ENCODE measurements at places on chromosomes 2 and 18. TPM values are rescaled to one million over a fixed set of nuclear protein-coding genes. Genes with fewer than 3 reads are reported as not detected.

DNA sequence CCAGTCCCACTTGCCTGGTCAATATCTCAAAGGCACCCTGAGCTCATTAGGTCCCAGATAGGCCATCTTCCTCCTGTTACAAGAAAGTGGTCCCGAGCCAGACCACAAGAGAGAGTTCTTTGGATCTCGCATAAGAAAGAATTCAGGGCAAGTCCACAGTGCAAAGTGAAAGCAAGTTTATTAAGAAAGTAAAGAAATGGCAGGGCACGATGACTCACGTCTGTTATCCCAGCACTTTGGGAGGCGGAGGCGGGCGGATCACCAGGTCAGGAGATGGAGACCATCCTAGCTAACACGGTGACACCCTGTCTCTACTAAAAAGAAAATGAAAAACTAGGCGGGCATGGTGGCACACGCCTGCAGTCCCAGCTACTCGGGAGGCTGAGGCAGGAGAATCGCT is 10.8 kb upstream of the SMAD7 start:
- no peaks in the 10 kb centered on the region for H3K36me3 ChIP-seq
- no peak overlapping the region for H3K27ac ChIP-seq

DNA sequence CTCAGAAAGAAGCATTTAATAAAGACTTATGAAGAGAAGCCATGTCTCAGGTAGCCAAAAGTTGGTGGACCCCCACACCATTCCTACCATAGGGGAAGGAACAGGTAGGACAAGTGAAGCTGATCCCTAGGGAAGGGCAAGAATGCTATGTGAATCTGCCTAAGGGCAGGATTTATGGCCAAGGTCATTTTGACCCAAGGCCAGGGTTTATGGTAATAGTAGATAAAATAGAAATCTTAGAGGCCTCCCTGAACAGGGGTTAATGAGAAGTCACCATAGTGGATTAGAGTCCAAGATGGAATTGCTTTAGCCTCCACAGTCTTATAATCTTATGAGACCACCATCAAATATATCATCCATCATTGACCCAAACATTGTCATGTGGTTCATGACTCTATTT is 26.0 kb upstream of the UBE2F start:
- H3K27ac ChIP-seq: no peak overlapping the region
- no peaks in the 10 kb centered on the region for H3K36me3 ChIP-seq
- no peaks in the 10 kb centered on the region for H3K4me1 ChIP-seq
- H3K27me3 ChIP-seq: no peaks in the 10 kb centered on the region
- no peak overlapping the region for H3K4me3 ChIP-seq

- no peak overlapping the region for H3K27ac ChIP-seq
- no peak overlapping the region for H3K4me3 ChIP-seq
- no peaks in the 10 kb centered on the region for H3K4me1 ChIP-seq
- H3K36me3 ChIP-seq: no peaks in the 10 kb centered on the region
- DNase-seq: no peak
- no peaks in the 10 kb centered on the region for H3K27me3 ChIP-seq
Measured at GRCh38 chr2:203548887-203549286, 13.8 kb upstream of the RAPH1 start.

- no peaks in the 10 kb centered on the region for H3K27me3 ChIP-seq
- H3K27ac ChIP-seq: no peak overlapping the region
- H3K4me1 ChIP-seq: no peaks in the 10 kb centered on the region
- DNase-seq: no peak
Measured at GRCh38 chr2:199999166-199999565, 43.8 kb downstream of the MAIP1 start.

DNA sequence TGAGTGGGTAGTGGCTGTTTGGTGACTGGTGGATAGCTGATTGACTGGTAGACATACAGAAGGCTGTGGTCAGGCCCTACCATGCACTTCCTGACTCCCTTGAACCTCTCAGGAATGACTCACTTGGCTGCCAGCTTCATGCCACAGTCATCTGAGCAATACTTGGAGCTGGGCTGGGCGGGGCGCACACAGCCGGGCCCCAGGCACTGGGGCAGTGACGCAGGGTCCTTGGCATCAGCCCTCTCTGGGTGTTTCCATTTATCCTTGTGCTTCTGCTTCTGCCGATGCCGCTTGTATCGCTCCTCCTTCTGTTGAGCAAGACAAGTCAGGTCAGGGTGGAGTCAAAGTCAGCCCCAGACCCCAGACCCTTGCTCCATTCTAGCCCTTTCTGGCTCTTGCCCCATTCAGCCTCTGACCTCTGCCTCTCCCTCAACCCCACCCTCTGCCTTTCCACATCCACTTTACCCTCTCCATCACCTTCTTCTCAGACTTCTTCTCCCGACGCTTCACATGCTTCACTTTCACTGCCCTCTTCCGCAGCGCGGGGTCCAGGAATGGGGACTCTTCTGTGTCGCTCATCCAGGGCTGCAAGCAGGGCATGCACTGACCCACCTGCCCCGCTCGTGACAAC is 3.0 kb upstream of the MBD1 start:
- no peak overlapping the region for H3K4me3 ChIP-seq
- no peak overlapping the region for H3K27ac ChIP-seq
- H3K36me3 ChIP-seq: peaks cover 42% of the 10 kb centered on the region
- H3K27me3 ChIP-seq: no peaks in the 10 kb centered on the region

DNA sequence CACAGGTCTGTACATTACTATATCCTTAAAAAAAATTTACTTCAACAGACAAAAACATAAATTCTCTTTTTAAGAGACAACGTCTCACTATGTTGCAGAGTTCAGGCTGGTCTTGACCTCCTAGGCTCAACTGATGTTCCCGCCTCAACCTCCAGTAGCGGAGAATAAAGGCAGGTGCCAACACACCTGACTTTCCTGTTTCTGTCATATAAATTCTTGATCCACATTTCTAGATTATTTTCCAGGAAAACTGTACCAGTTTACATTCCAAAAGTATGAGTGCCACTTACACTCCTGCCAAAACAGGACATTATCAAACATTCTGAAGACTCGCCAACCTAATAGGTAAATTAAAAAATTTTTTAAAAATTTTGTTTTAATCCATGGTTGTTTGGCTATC is 48.6 kb downstream of the PUM2 start:
- no peaks in the 10 kb centered on the region for H3K36me3 ChIP-seq
- no peak overlapping the region for H3K27ac ChIP-seq
- H3K4me1 ChIP-seq: no peaks in the 10 kb centered on the region

- H3K4me1 ChIP-seq: no peaks in the 10 kb centered on the region
- no peaks in the 10 kb centered on the region for H3K36me3 ChIP-seq
- peak; percentile 15 for DNase-seq
- H3K4me3 ChIP-seq: no peak overlapping the region
- H3K27me3 ChIP-seq: no peaks in the 10 kb centered on the region
Measured at GRCh38 chr2:102615620-102616436, 3.5 kb upstream of the SLC9A2 start.

DNA sequence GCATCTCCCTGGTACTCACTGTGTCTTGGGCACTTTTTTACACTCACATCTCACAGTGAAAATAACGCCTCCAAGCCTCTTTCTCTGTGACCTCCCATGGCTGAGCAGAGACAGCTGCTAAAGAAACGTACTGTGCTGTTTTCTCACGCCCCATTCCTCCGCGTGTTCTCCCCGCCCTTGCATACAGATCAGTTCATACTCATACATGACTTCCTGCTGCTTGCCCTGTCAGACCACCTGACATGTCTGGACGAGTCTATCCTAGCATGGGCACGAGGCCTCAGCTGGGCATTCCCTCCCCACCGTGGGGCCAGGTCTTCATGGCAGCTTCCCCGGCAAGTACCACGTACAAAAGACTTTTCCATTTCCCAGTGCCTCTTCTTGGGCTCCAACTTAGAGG is 21.2 kb upstream of the IL1A start:
- no peaks in the 10 kb centered on the region for H3K36me3 ChIP-seq
- no peak overlapping the region for H3K4me3 ChIP-seq
- DNase-seq: no peak
- H3K4me1 ChIP-seq: no peaks in the 10 kb centered on the region
- H3K27me3 ChIP-seq: no peaks in the 10 kb centered on the region
- H3K27ac ChIP-seq: no peak overlapping the region

DNA sequence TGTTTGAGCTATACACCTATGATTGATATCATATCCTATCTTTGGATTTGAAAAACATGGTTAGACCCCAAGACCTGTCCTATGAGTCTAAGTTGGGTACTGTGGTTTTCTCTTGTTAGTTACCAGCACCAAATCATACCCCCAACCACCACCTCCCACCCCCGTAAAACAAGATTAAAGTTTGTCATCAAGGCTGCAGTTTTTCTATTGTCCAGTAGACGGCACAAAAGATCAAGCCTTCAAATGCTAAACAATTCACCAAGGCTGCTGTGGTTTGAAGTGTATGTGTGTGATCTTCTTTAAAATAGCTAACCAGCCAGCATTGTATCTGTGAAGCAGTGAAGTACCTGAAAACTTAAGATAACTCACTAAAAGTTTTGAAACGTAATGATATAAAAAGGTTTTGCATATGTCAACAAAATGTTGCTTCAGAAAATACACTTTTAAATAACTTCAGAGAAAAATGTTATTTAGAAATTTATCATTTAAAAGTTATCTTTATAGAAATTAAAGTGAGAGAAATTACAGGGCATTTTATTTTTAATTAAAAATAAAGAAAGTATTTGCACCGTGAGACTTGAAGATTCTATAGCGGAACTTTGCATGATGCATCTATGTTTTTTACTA is 5.8 kb upstream of the MEIS1 start:
- H3K27me3 ChIP-seq: no peaks in the 10 kb centered on the region
- no peak overlapping the region for H3K4me3 ChIP-seq
- H3K4me1 ChIP-seq: peaks cover 6% of the 10 kb centered on the region
- DNase-seq: peak; percentile 48
- no peak overlapping the region for H3K27ac ChIP-seq

GRCh38 chr18:57347784-57348183 is 4.6 kb upstream of the ST8SIA3 start:
- H3K4me1 ChIP-seq: no peaks in the 10 kb centered on the region
- H3K36me3 ChIP-seq: no peaks in the 10 kb centered on the region
- no peak overlapping the region for H3K27ac ChIP-seq
- no peak for DNase-seq

DNA sequence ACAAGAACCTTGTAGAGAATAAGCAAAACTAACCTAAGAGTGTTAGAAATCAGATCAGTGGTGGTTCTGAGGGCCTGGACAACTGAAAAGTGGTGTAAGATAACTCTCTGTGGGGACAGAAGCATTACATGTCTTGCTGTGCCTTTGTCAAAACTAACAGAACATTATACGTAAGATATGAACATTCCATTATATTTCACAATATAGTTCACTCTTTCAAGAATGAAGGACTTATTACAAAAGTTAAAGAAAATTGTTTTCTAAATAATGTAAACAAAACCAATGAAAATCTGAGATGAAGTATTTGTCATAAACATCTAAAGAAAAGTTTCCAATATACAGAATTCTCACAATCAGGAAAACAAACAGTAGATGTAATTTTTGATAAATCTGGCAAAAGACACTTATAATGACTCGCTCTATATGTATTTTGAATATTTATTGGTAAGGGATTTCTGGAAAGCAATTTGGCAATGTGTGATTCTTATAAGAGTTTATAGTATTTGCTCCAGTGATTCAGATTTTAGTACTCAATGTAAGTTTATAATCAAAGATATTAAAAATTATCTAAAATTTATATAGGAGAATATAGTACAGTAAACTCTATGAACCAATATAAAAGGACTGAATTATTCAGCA is 258.4 kb downstream of the CD226 start:
- H3K27me3 ChIP-seq: no peaks in the 10 kb centered on the region
- H3K36me3 ChIP-seq: no peaks in the 10 kb centered on the region
- no peak overlapping the region for H3K4me3 ChIP-seq
- DNase-seq: no peak
- no peak overlapping the region for H3K27ac ChIP-seq
- H3K4me1 ChIP-seq: no peaks in the 10 kb centered on the region

DNA sequence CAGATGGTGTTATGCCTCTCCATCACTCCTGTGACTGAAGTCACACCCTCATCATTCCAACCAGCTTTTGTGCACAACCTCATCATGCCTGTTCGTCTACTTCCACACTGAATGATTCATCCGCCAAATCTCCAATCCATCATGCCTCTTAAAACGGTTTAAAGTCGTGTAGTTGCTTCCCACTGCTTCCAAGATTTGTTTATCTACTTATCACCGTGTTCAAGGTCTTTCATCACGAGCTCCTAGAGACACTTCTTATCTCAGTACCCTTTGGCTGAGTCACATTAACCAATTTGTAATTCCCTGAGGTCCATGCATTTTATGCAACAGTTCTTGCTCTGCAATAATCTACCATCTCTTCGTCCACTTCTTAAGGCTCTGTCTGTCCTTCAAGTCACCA is 592.3 kb upstream of the ID2 start:
- H3K4me3 ChIP-seq: no peak overlapping the region
- no peak for DNase-seq
- no peaks in the 10 kb centered on the region for H3K27me3 ChIP-seq

DNA sequence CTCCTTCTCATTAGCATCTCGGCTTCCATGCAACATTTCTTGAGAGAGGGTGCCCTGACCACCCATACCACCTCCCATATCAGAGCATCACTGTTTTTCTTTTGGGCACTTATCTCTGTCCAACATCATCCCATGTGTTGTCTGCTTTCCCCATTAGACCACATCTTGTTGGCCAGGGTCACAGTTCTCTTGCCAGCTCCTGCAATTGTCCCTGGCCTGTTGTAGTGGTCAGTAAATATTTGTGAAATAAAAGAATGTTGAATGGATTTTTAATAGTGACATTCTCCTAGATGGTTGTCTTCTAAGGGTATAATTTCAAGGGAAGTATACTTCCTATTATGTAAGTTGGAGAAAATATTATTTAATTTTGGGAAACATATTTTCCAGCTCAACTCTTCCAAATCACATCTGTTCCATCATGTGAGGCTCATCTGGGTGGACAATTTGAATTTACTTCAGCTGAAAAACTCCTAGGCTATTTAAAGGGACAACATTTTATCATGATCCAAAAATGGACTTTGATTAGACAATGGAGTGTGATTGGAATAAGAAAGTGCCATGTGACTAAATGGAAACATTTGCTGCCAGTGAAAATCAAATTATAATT is 83.0 kb downstream of the MOGAT1 start:
- H3K4me3 ChIP-seq: no peak overlapping the region
- peaks cover 8% of the 10 kb centered on the region for H3K4me1 ChIP-seq
- H3K27ac ChIP-seq: no peak overlapping the region
- DNase-seq: no peak

DNA sequence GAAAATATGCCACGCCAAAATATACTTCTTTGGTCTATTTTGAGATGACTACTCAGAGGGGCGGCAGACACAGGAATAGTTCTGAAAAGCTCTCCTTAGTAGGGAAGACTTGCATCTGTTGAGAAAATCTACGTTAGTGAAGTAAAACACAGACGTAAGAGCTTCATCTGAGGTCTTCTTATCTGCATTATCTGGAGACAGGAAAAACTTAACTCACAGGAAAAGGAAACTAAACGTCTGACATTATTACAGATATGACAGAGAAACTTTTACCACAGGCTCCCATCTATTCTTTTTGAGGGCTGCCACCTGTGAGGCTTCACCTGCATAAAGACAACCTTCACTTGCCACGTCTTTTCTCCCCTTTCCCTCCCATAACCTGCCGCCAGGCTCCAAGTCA is 1295.7 kb downstream of the LRP1B start:
- H3K4me1 ChIP-seq: no peaks in the 10 kb centered on the region
- no peak overlapping the region for H3K27ac ChIP-seq
- no peaks in the 10 kb centered on the region for H3K36me3 ChIP-seq
- no peak overlapping the region for H3K4me3 ChIP-seq
- no peaks in the 10 kb centered on the region for H3K27me3 ChIP-seq
- no peak for DNase-seq

- H3K4me1 ChIP-seq: no peaks in the 10 kb centered on the region
- H3K27ac ChIP-seq: no peak overlapping the region
- peaks cover 5% of the 10 kb centered on the region for H3K27me3 ChIP-seq
- no peak overlapping the region for H3K4me3 ChIP-seq
- no peaks in the 10 kb centered on the region for H3K36me3 ChIP-seq
Measured at GRCh38 chr2:229633556-229633955, 80.8 kb downstream of the DNER start.

Gene TWIST2
- total RNA-seq: 111 TPM

Gene HIBCH
- 15.6 TPM for total RNA-seq

Gene ATAD2B
- 49.8 TPM for total RNA-seq

Gene SERPINB4
- total RNA-seq: not detected

Gene SLC11A1
- total RNA-seq: 40.2 TPM

Gene KIAA2012
- total RNA-seq: not detected
